ENCODE measurements at places on chromosomes 1 and 21.

- no peak for DNase-seq
Observed at GRCh38 chr1:232335261-232335660, 294.7 kb downstream of the SIPA1L2 start.

DNA sequence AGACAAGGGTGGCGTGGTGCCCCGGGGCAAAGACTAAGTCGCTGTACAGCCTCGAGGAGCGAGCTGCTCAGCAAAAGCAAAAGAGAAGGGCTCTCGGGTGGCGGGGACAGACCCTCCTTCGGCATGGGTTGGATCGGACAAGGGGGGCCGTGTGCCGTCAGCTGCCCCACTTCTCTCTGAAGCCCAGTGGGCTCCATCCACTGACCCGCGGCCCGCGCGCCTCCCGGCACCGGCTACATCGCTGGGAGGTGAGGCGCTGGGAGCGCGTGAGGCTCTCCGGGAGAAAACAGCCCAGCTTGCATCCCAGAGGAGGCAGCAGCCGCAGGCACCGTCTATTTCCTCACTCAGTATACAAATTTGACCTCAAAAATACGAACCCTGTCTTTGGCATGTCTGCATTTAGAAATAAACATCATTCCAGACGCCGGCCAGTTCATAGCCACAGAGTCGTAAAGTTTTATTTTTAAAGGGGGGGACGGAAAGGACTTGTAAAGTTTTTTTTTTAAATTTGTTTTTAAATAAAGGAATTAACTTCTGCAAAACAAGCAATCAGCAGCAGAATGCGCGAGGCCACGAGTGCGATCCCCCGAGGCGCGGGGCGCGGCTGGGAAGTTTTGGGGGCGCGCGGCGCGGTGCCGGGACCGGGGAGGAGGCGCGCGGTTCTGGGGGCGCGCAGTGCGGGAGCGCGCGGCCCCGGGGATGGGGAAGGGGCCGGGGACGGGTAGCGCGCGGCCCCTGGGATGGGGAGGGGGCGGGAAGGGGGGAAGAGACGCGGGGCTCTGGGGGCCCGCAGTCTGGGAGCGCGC is 689 bp upstream of the GPR137B start:
- DNase-seq, result peak; percentile 17

- no peak for DNase-seq
Observed at GRCh38 chr1:163399976-163400601, 78.3 kb downstream of the NUF2 start.

- no peak for DNase-seq
Observed at GRCh38 chr1:186002406-186002805, 268.2 kb downstream of the HMCN1 start.

- peak; percentile 33 for DNase-seq
Observed at GRCh38 chr1:217495249-217495648, 135.6 kb downstream of the GPATCH2 start.

DNA sequence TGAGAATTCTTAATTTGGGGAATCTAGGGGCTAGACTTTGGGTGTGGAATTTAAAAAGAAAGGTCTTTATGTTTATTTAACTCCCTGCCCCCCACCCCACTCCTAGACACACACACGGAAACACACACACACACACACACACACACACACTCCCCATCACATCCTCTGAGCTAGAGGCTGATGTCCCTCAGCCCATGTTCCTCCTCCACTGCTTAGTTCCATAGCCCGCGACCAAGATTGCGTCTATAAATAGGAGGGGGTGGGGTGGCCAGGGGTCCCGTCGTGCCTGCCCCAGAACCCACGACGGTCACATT is 655 bp upstream of the KIRREL1 start:
- DNase-seq, result no peak

Data from Kasumi-1 (cell line).